Fibroblast of pulmonary artery (primary cell): ENCODE measurements at places on chromosomes 4 and X.

DNA sequence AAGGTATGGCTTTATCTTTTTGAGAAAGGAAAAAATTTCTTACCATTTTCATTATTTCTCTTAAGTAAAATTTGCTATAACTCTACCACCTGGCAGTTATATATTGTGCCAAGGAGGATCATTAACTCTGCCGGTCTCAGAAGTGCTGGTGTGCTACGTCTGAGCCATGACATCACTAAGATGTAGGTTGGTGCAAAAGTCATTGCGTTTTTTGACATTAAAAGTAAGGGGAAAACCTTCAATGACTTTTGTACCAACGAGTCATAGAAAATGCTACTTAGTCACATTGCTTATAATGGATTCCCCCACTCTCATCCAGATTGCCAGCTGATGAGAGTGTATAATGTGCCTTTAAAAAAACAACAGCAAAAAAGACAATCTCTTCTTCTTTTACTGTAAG lies 569.1 kb upstream of the GALNT7 start:
- no peak for DNase-seq

DNA sequence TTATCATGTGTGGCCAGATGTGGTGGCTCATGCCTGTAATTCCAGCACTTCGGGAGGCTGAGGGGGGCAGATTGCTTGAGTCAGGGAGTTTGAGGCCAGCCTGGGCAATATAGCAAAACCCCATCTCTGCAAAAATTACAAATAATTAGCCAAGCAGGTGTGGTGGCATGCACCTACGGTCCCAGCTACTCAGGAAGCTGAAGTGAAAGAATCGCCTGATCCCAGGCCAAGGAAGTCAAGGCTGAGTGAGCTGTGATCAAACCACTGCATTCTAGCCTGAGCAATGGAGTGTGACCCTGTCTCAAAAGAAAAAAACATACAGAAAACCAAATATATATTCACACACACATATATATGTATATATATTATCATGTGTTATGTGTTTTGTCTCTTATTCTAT lies 15.0 kb downstream of the APELA start:
- no peak for DNase-seq

GRCh38 chr4:157048248-157048647 lies 27.7 kb upstream of the GLRB start:
- DNase-seq, result peak; percentile 93

GRCh38 chr4:173514641-173515217 lies 15.3 kb downstream of the HAND2 start:
- DNase-seq, result no peak

DNA sequence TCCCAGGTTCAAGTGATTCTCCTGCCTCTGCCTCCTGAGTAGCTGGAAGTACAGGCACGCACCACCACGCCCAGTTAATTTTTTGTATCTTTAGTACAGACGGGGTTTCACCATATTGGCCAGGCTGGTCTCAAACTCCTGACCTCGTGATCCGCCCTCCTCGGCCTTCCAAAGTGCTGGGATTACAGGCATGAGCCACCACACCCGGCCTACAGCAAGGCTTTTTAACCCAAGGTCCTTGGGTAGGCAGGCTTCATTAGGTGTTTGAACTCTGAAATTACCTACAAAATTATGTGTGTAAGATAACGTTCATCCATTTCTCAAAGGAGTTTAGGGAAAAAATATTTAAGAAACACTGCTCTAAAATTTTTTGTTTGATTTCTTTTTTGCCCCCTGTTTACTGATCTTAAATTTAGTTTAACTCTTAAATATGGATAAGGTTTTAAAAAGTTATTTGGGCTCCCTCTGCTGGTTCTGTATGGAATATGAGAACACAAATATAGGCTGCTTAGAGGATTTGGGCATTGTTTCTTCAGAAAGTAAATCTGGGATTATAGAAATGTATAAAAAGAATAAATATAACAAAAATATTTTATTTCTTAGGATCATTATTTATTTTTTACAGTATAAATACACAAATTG lies 92.8 kb downstream of the CBR4 start:
- DNase-seq, result peak; percentile 80
